ENCODE measurements at places on chromosomes 5 and 9.

- DNase-seq, result no peak
These were observed 12.4 kb upstream of the SUB1 start for GRCh38 chr5:32572778-32573480.

DNA sequence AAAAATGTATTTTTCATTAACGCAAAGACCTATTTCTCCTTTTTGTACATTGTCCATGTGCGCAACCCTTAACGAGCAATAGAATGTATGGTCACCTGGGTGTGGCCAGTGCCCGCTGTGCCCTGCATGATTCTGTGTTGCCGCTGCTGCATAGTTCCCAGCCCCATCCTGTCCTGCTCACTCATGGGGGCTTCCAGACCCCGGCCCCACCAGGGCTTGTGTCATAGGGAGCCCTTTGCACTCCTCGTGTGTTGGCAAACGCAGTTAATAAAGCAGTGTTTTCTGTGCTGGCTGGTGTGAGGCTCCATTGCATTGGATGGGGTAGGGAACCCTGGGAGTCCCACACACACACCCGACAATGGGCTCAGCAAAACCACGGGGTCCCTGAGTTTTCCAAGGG lies 49.7 kb downstream of the SAR1B start:
- DNase-seq, result no peak

DNA sequence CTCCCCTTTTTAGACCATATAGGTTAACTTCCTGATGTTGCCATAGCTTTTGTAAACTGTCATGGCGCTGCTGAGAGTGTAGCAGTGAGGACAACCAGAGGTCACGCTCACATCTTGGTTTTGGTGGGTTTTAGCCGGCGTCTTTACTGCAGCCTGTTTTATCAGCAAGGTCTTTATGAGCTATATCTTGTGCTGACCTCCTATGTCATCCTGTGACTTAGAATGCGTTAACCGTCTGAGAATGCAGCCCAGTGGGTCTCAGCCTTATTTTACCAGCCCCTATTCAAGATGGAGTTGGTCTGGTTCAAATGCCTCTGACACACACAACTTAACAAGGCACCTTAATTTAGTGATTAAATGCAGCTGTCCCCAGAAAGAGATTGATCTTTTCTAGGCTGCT lies 23.9 kb upstream of the KDM4C start:
- DNase-seq, result no peak

DNA sequence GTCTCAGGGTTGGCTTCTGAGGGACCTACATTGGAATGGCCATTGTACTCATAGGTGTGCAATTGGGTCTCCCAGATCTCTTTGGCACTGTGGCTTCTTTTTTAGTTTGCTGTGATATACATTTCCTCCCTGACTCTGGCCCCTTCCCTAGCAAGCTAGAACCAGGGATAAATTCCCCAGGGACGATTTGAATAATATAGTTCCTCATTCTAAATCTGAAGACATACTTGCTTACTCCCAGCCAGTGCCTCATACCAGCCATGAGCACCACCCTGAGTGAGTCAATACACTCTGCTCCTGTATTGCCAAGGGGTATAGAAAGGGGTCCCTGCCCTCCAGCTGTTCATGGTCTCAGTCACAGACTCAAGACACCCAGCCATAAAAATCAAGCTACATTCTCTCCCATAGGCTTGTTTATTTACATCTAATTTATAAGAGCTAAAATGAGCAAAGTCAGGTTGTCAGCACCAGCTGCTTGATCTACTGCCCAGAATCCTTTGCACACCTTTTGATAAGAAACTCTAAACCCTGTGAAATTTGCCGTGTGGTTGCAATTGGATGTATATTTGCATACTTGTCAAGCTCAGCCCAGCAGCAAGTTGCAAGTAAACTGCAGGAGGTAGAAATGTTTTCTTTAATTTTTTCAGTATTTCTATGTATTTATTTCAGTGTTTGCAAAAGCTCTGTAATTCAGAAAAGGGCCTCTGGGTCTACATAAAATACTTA lies 219.9 kb upstream of the IRX1 start:
- DNase-seq, result no peak

GRCh38 chr5:34606101-34606500 lies 50.0 kb upstream of the RAI14 start:
- DNase-seq, result no peak

- DNase-seq, result no peak
These were observed 135.0 kb upstream of the IRX4 start for GRCh38 chr5:2017540-2018389.

DNA sequence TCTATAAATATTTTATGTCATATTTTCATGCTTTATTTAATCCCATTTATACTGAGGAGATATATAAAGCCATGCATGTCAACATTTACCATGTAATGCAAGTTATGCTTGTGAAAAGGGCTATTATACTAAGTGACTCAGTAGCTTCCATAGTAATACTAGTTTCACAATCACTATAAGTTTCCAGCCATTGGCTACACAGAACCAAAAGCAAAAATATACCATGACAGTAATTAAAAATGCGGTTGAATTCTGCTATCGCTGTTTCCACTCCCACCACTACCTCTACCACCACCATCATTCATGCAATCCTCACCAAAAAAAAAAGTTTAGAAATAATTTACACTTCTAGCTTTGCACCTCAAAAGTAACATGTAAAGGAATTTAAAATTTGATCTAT lies 60.2 kb downstream of the MLLT3 start:
- no peak for DNase-seq

DNA sequence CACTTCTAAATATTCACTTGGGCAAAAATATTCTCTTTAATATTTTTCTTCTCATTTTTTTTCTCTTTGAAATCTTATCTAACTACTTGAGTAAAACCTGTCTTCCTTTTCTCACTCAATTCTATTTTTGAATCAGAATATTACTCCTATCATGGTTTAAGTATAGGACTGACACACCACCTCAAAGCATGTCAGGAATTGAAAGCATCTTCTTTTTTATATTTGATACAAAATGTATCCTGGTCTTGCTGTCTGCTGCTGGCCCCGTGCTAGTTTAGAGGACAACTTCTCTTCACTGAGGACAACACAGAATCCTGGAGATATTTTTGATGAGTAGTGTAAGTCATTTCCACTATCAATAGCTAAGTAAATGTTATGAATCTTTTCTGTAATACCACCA lies 383.6 kb downstream of the GADD45G start:
- no peak for DNase-seq

DNA sequence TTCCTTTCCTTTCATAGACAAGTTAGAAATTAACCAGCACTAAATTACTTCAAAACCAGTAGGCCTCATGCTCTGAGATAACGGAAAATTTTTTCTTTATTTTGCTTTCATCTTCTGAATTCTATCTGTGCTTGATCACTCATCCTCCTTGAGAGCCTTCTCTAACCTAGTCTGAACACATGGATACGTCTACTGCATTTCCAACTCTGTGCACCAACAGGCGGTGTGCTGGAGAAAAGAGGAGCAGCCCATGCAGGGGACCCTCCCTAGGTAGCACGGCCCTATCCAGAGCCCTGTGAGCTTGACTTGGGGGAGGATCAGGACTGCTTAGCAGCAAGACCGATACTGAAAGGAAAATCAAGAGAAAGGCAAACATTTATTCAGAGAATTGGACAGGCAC lies 149.8 kb downstream of the AUH start:
- DNase-seq, result no peak

DNA sequence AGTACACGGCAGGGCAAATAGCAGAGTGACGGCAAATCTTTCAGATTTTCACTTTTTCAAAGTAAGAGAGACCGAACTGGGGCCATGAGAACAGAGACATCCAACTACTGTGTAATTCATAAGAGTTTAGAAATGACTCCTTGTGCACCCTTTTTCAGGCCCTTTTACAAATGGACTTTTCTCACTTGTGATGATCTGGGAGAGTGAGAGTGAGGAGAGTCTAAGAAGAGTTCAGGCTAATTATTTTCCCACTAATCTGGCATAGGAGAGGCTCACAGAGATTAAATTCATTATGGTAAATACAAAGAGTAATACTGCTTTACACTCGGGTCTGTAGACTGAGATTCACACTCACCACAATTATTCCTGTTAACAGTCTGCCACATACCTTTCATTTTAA lies 880 bp upstream of the CCNG1 start:
- DNase-seq, result no peak

- no peak for DNase-seq
These were observed 158.5 kb downstream of the TRPM6 start for GRCh38 chr9:74729136-74729695.

DNA sequence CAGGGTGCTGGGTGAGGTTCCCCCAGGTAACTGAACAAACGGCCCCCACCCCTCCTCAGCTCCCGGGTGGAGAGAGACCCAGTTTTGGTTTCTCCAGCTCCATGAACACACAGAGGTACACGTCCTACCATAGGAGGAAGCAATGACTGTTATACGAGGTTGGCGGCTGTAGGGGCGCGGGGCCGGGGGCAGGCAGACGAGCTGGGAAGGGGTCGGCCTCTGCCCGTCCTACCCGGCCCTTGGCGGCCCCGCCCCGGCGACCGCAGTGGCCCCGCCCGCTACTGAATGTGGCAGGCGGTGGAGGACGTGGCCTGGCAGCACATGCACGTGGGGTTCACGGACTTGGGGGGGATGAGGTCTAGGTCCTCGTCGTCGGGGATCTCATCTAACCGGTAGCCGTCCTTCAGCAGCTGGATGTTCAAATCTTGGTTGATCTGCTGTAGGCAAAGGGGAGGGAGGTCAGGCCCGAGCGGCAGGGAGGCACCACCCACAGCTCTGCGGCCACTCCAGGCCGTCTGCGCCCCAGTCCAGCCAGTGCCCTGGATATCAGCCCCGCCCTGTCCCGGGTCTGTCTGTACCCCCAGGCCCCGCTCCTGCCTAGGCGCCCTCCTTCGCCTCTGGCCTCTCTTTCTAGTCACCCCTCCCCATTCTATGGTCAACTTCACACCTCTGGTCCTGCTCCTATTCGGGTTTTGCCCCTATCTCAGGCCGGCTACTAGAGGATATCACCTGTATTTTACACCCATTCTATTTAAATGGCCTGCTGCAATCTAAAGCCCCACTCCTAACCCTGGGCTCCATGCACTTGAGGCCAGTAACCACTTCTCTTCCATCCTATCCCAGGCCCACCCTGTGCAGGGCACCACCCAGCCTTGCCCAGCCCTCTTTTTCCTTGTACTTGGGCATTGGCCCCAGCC lies 24.2 kb upstream of the MYORG start:
- DNase-seq, result no peak

DNA sequence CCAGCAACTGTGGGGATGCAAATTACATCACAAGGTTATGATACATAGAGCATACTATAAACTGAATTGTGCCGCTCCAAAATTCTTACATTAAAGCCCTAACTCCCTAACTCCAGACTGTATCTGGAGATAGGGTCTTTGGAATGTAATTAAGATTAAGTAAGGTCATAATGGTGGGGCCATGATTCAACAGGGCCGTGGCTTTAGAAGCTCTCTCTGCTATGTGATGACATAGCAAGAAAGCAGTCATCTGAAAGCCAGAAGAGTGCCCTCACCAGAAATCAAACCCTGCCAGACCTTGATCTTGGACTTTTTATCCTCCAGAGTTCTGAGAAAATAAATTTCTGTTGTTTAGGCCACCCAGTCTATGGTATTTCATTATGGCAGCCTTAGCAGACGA lies 123.9 kb downstream of the FBXL17 start:
- DNase-seq, result no peak

All from H9 (cell line).